ENCODE measurements at places on chromosomes 11 and 22.

- no peak for DNase-seq
Measured at GRCh38 chr22:29732883-29733282, 13.1 kb downstream of the CABP7 start.

DNA sequence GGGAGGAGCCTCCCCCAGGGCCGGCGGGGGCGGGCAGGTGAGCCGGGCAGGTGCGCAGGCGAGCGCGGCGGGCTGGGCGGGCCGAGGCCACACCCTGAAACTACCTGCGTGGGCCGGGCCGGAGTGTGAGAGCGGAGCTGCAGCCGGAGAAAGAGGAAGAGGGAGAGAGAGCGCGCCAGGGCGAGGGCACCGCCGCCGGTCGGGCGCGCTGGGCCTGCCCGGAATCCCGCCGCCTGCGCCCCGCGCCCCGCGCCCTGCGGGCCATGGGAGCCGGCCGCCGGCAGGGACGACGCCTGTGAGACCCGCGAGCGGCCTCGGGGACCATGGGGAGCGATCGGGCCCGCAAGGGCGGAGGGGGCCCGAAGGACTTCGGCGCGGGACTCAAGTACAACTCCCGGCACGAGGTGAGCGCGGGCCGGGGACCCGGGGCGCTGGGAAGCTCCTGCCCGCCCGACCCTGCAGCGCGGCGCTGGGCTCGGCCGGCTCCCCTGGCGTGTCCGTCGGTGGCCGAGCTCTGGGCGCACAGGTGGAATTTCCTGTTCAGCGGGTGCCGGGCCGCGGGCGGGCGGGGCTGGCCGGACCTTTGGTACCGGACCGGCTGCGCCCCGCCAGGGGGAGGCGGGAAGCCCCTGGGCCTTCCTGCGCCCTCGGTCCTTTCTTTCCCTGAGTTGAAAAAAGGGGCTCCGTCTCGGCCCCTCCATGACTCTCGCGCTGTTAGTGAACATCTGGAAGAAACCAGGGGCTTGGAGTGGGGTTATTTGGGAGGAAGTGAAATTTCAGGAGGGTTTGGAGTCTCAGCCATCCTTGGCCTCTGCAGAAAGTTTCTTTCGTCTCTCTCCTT is at the start of gene ST14:
ST14 (plus strand) TSS at position 126 of the 841 bp plus-strand sequence; CDS start at position 324, 198 bp downstream.
- DNase-seq: no peak

GRCh38 chr11:65576867-65577755 is 1.3 kb downstream of the EHBP1L1 start:
- no peak for DNase-seq

GRCh38 chr11:64879244-64879900 is 951 bp upstream of the EHD1 start:
- no peak for DNase-seq

DNA sequence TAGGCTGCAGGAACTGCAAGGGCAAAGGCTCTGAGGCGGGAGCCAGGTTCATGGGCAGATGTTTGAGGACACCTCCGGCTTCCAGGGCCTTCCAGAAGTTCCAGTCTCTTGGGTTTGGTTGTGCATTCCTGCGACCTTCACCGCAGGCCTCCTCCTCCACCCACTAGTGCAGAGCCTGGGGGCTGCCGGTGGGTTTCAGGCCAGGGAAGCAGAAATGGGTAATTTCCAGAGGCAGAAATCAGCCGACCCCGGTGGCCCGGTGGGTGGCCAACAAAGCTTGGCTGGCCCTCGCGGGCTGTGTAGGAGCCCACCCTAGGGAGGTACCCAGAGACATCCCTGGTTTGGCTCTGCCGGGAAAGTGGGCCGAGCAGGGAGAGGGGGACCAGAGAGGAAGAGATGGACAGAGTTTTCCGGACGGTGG is 417 bp upstream of the PHETA2 start:
- DNase-seq: no peak

- no peak for DNase-seq
Measured at GRCh38 chr11:118076754-118077281, at the start of gene TMPRSS4. TSS of gene TMPRSS4 (plus strand) at chr11:118077078. CDS start at chr11:118077303, 225 bp downstream.

- DNase-seq: no peak
Measured at GRCh38 chr11:11866203-11866602, 24.4 kb downstream of the USP47 start.

GRCh38 chr22:39243439-39244135 is 1.2 kb downstream of the PDGFB start:
- DNase-seq: no peak

DNA sequence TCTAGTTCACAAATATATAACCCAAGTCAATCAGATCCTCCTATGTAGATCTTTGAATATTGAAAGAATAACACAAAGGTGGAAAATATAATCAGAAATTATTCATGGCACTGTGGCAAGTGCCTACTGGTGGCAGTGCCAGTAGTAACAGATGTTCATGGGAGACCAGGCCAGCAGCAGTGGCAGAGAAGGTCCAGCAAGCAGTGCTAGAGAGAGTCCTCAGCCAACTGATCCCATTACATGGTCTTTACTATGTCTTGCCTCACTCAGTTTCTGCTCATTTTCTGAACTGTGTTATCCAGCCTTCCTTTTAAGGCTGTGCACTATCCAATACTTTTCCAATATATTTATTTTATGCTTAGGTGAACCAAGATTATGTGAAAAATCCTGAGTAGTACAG is 124.9 kb downstream of the MRTFA start:
- no peak for DNase-seq

GRCh38 chr22:31637447-31637890 is 24.5 kb downstream of the PISD start:
- no peak for DNase-seq

GRCh38 chr11:87120937-87121336 is 83.2 kb downstream of the TMEM135 start:
- no peak for DNase-seq

DNA sequence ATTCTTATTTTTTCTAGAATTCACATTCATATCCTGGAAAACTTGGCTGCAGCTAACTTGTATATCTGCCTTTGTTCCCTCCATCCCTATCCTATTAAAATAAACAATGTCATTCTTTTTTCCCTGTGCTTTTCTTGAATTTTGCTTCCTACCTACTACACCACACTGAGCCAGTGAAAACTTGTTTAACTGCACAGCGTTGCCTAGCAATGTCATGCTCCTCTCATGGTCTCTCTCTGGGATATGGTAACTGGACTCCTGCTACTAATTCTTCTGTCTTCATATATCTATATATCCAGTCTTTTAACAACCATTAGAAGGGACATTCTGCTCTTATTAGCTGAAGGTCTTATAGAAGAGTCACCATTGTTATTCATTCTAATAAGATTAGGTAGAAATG is 434.4 kb downstream of the METTL15 start:
- no peak for DNase-seq

DNA sequence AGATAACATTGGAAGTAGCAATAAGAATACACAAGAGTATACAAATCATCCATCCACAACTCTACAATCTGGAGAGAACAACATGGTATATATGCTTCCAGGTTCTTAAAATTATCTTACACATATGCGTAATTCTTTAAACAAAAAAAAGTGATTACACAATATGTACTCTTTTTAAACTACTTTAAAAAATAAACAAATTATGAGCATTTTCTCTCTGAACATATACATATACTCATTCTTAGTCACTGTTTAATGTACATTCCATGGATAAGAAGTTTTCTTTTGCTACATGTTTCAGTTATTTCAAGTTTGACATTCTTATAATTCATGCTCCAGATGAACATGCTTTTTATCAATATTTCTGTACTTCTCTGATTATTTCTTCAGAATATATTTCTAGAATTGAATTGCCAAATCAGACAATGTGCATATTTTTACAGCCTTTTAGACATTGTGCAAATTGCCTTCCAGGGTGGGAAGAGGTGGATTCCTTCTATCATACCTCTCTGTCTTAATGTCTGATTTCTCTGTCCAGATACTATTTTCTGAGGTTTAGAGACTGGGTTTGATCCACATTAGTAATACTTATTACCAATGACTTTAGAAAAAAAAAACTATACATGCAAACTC is 551.6 kb downstream of the METTL15 start:
- no peak for DNase-seq

DNA sequence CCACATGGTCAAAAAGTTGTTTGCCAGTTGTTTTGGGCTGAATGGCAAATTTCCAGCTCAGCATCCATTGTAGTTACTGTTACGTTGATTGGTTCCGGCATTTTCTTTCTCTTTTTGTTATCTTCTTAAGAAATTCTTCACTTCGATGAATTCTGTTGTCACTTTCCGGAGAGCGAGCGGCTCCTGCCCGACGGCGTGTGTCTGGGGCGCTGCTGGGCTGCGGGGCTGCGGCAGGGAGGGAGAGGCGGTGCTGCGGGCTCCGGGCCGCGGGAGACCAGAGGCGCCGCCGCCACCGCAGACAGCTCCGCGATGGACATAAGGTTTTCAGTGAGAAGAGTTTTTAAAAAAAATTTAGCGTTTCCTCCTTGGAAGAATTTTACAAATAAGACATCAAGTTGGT is 117.4 kb downstream of the RRM1 start:
- no peak for DNase-seq

DNA sequence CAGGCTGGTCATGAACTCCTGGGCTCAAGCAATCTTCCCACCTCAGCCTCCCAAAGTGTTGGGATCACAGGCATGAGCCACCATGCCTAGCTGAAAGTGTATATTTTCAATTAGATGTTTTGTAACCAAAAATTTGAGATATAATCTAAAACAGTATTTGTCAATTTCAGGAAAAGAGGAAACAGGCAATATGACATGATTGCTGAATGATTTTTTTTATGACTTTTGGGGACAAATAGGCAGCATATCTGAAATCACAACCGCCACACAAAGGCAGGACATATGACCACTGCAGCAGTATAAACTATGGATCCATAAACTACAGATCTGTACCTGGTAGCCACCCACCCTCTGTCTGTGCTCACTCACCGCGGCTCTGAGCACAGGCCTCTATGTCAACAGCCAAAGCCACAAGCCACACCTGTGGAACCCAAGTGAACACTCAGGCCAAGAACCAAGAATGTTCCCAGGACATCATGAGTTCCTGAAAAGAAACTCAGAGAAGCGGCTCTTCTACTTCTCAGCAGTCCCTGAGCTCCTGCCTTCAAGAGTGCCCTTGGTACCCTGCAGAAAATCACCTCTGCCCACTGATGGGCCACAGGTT is 22.5 kb downstream of the PISD start:
- DNase-seq: no peak

GRCh38 chr11:65493367-65494176 is 5.3 kb upstream of the MALAT1 start:
- peak; percentile 67 for DNase-seq

GRCh38 chr11:37459456-37459855 is 861.4 kb upstream of the RAG2 start:
- DNase-seq: no peak

- no peak for DNase-seq
Measured at GRCh38 chr11:65403607-65404121, 17.2 kb downstream of the FRMD8 start.

DNA sequence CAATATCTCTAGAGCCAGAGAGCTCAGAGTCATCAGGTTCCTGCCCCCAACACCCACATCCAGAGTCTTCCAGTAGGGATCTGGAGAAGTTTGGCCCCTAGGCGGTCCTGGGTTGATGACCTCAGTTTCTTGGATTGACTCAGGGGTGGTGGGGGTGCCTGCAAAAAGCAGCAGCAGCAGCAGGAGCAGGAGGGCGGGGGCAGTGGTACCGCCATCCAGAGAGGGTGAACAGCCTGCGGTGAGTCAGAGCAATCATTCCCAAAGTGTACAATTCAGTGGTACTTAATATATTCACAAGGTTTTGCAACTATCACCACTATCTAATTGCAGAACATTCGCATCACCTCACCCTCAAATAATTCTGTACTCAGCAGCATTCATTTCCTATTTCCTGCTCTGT is 9.9 kb upstream of the SEC14L3 start:
- DNase-seq: no peak

GRCh38 chr11:115499241-115499799 is 4.9 kb downstream of the CADM1 start:
- no peak for DNase-seq

DNA sequence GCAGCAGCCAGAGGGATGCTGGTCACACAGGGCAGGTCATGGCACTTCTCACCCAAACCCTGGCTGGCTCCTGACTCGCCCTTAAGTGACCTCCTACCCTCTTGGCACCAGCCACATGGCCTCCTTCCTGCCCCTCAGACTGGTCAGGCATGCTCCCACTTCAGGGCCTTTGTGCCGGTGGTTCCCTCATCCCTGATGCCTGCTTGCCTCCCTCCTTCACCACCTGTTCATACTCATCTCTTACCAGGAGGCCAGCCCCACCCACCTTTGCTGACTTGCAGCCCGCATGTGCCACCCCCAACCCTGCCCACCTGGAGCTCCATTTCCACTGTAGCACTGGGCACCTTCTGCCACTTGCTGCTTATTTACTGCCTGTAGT is 20.1 kb downstream of the GNAZ start:
- no peak for DNase-seq

GRCh38 chr11:112477581-112478317 is 217.1 kb upstream of the PLET1 start:
- DNase-seq: no peak

DNA sequence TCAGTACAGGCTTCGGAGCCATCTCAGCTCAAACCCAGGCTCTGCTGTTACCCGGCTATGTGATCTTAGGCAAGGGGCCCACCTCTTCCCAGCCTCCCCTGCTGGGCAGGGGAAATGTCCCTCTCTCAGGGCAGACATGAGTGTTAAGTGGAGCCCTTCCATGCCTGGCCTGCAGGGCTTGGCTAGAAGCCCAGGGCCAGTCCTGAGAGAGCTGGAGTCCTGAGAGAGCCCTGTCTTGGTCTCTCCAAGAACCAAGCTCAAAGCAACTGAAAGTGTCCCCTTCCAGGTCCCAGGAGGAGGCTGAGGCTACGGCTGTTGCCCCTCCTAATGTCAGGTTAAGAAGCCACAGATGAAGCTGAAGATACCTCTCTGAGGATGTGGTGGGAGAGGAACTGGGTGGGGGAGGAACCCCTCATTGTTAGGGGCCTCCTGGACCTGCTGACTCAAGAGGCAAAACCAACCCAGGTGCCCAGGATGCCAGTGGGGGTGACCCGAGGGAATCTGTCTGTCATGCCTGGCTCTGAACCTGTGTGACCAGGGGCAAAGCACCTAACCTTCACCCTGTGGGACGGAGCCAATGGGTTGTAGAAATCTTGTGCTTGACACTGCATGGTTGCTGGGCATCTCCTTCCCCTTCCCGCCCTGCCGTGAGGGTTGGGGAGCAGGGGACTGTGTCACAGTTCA is 4.2 kb downstream of the ZP1 start:
- peak; percentile 2 for DNase-seq

GRCh38 chr22:38238519-38239071 is 34.2 kb downstream of the TMEM184B start:
- no peak for DNase-seq

GRCh38 chr22:25728071-25728470 is 13.9 kb upstream of the MYO18B start:
- DNase-seq: no peak

GRCh38 chr11:126756421-126756820 is 244.1 kb downstream of the KIRREL3 start:
- no peak for DNase-seq

- no peak for DNase-seq
Measured at GRCh38 chr11:16577490-16577889, 161.0 kb upstream of the C11orf58 start.

GRCh38 chr11:14642873-14643696 is 519 bp upstream of the PDE3B start:
- DNase-seq: no peak

DNA sequence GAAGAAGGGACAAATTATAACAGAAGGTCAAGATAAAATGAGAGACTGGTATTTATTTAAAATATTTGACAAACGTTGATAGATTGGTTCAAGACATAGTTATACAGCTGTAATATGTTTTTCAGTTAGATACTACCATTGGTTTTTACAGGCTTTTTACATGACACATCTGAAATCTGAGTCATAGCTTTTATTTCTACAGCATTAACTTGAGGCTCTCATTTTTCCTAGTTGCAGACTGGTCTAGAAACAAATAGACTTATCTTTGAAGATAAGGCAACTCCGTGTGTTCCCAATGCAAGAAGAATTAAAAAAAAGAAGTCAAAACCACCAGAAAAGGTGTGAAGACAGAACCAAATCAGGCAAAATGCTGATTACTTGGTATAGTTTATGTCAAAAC is 31.3 kb downstream of the CEP57 start:
- DNase-seq: no peak

Measured in WERI-Rb-1 (cell line).